ENCODE measurements at places on chromosomes 1 and 21.

GRCh38 chr1:52365071-52365745 is 797 bp downstream of the CC2D1B start:
- no peak for DNase-seq

DNA sequence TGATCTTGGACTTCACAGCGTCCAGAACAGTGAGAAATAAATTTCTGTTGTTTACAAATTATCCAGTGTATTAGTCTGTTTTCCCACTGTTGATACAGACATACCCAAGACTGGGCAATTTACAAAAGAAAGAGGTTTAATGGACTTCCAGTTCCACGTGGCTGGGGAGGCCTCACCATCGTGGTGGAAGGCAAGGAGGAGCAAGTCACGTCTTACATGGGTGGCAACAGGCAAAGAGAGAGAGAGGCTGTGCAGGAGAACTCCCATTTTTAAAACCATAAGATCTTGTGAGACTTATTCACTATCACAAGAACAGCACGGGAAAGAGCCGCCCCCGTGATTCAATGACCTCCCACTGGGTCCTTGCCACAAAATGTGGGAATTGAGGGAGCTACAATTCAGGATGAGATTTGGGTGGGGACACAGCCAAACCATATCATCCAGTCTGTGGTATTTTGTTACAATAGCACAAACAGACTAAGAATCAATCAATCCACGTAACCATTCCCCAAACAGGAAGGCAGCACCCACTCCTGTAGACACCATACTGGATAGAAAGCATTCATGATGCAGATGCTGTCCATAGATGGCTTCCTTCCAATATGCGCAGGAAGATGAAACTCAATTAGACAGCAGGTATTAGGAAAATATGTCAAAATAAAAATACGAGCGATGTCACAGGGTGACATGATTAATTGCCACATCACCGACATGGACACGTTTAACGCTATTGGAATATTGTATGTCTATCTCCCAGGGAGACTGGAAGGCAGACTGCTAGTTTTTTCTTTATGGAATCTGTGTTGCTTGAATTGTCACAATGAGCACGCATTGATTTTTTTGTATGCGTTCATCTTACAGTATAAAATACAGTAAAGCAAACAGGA is 22.8 kb downstream of the ECE1 start:
- no peak for DNase-seq

DNA sequence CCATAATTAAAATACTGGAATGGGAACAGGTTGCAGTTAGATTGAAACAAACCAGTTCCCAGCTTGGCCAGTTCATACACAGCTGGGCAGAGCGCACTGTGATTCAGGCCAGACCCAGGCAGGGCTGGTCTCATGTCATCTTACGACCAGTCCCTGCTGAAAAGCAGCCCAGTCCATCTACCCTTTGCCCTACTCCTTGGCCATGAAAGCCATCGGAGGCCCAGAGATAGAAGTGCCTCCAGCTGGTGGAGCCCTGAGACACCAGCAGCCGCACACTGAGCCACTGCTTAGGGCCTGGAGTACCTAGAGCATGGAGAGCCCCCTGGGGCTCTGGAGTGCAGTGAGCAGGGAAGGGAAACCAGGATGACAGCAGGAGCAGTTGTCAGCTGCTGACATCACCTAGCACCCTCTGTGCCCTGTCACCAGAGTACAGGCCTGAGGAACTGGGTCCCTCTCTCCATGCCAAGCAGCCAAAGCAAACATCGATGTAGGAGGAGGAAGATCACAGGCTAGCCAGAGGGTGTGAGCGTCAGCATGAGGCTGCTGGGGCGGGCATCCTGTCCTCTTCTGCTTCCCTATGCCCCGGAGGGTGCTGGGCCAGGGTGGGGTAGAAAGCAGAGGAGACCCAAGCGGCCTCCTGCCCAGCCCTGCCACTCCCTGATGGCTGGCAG is 34.2 kb upstream of the TMEM125 start:
- DNase-seq, result no peak

DNA sequence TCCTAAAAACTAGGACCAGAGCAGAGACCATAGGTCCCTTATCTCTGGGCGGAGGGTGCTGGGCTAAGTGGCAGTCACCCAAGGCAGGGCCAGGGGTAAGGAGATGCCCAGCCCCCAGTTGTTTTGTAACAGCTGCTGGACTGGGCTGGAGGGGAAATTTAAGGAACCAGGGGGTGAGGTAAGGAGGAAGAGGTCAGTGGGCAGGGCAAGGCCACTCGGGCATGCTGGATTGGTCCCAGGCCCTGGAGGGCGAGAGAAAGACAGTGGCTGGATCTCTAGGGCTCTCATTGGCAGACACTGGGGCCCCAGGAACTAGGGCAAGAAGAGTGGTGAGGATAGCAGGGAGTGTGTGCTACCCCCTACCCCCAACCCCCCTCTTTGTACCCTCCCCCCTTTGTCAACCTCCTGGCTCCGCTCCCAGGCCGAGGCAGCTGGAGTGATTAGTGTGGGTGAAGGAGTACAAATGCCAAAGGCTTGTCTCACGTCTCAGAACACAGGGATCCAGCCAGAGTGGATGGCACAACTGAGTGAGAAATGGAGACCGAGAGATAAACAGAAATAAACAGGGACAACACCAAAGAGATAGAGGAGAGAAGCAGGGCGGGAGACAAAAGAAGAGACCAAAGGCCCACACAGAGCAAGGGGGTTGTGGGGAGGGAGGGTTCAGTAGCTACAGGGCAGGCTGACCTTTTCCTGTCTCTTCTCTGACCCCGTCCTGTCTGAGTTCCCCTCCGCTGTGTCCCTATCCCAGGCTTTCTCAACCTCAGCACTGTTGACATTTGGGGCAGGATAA is 20.5 kb upstream of the THRAP3 start:
- no peak for DNase-seq

GRCh38 chr1:24992124-24992760 is 62.2 kb upstream of the RUNX3 start:
- no peak for DNase-seq

- DNase-seq, result no peak
Measured at GRCh38 chr1:161839591-161839990, 73.5 kb downstream of the ATF6 start.

DNA sequence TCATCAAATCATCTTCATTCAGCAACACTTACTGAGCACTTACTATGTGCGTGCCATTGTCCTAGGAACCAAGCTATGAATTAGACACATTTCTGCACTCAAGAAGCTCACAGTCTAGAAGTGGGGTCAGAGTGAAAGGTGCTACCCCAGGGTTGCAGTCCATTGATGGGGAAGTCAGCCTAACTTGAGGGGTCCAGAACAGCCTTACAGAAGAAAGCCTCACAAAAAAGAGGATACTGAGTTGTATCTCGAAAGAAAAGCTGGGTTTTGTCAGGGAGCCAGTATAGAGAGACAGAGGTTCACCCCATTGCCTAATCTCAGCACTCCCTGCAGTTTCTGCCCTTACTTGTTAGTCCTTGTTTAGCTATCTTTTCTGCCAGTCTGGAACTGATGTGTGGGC is 153.1 kb upstream of the JUN start:
- no peak for DNase-seq

- no peak for DNase-seq
Measured at GRCh38 chr1:230219174-230220067, 152.4 kb downstream of the GALNT2 start.

- DNase-seq, result peak; percentile 29
Measured at GRCh38 chr1:168065506-168065905, 71.2 kb downstream of the GPR161 start.

- DNase-seq, result no peak
Measured at GRCh38 chr1:156577550-156577949, 2.0 kb upstream of the TTC24 start.

- no peak for DNase-seq
Measured at GRCh38 chr1:88376421-88376820, 307.7 kb upstream of the PKN2 start.

- no peak for DNase-seq
Measured at GRCh38 chr1:116311756-116312680, 61.0 kb upstream of the ATP1A1 start.

DNA sequence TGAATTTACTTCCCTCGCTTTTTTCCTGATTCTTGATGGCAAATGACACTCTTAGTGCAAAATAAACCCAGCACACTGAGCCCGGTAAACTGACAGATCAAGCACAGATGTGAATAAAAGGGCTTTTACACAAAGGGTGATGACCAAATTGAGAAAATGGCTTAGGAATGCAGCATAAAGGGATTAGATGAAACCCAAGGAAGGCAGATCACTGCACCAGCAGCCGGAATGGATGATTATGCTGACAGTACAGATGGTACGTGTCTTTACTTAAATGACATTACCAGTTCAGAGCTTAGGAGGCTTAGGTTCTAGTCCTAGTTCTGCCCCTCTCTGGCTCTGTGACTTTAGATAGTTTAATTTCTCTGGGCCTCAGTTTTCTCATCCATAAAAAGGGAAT is 12.0 kb downstream of the PKP1 start:
- DNase-seq, result no peak

Data from CMK (cell line).